ENCODE measurements at places on chromosomes 16 and 17.

DNA sequence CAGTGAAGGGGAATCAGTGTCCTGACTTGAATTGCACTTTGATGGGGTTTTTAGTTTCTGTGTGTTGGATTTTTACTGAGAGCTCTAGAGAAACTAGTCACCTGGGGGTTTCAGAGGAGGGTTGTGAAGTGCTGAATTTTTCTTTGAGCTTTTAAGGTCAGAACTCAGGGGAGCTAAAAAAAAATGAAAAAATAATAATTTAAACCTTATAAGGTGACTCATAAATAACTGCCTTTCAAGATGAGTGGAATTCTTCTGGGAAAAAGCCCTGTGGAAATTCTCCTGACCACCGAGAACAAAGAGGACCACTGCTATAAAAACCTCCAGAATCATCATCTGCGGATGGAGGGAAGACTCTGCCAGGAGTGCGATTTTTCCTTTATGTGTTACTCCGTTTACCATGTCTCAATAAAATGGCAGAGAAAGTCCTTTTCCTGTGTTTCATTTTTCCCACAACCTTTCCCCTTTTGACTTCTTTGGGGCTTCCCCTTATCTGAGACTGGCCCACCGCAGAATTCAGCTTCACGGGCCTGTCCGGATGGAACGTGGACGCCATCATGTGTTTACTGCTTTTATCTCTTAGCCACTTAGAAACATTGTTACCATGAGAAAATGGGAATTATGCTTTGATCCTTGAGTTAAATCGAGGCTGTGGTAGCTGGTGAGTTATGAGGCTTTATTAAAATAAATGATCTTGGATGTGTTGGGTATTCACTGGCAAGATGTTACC is 39.7 kb downstream of the RPTOR start:
- DNase-seq: no peak

DNA sequence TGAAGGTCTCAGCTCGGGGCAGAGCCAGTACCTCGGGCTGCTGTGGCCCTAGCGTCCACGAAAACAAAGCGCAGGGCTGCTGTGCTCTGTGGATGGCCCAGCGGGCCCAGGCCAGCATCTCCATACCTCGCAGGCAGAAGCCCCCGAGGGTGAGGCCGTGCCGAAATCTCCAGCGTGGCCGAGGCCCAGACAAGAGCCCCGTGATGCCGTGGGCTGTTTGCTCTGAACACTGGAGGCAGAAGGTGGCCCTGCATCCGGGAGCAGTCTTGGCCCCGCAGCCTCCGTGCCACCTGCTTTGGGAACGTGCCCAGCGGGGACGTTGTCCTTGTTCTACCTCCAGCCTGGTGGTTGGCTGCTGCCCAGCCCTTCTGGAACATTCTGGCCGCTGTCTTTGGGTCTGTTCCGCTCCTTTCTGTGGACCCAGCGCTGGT is 121.4 kb downstream of the BANP start:
- no peak for DNase-seq

- no peak for DNase-seq
Measured at GRCh38 chr17:82319619-82320062, 2.2 kb upstream of the CD7 start.

GRCh38 chr17:6422654-6423241 is 12.2 kb downstream of the AIPL1 start:
- no peak for DNase-seq

GRCh38 chr16:64051824-64052223 is 1070.0 kb downstream of the CDH11 start:
- DNase-seq: no peak

Measured in activated CD8-positive, alpha-beta memory T cell treated with anti-CD3 and anti-CD28 coated beads, Interleukin-2, amount 10 ng/mL, durations not matched to agents 7 days and 5 days (primary cell).